Retina (tissue), 1 donor: ENCODE measurements at places on chromosomes 1 and 21.

- no peak for DNase-seq
Measured at GRCh38 chr1:100955322-100955721, 59.4 kb downstream of the SLC30A7 start.

DNA sequence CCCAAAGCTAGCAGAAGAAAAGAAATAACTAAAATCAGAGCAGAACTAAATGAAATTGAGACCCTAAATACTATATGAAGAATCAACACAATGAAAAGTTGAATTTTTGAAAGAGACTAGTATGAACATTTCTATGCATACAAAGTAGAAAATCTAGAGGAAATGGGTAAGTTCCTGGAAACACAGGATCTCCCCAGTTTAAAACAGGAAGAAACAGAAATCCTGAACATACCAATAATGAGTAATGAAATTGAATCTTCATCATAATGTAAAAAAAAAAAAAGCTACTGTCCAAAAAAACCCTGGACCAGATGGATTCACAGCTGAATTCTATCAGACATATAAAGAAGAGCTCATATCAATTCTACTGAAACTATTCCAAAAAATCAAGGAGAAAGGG, 233.5 kb downstream of the PLPP3 start:
- no peak for DNase-seq

DNA sequence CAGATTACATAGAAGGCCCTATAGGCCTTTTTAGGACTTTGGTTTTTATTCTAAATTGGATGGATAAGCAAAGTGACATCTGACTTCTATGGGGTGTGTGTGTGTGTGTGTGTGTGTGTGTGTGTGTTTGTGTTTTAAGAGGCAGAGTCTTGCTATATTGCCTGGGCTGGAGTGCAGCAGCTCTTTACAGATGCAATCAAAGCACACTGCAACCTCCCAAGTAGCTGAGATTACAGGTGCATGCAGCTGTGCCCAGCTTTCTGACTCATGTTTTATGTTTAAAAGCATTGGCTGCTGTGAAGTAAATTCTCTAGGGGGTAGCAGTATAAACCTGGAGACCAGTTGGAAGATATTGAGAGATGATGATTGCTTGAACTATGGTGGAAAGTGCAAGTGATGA, 12.4 kb upstream of the EVI5 start:
- no peak for DNase-seq

- no peak for DNase-seq
Measured at GRCh38 chr21:33820798-33821197, 94.8 kb downstream of the ATP5PO start.

GRCh38 chr21:28174701-28175100, 818.0 kb downstream of the LTN1 start:
- no peak for DNase-seq

- peak; percentile 91 for DNase-seq
Measured at GRCh38 chr1:30779294-30780071, 21.9 kb upstream of the LAPTM5 start.

DNA sequence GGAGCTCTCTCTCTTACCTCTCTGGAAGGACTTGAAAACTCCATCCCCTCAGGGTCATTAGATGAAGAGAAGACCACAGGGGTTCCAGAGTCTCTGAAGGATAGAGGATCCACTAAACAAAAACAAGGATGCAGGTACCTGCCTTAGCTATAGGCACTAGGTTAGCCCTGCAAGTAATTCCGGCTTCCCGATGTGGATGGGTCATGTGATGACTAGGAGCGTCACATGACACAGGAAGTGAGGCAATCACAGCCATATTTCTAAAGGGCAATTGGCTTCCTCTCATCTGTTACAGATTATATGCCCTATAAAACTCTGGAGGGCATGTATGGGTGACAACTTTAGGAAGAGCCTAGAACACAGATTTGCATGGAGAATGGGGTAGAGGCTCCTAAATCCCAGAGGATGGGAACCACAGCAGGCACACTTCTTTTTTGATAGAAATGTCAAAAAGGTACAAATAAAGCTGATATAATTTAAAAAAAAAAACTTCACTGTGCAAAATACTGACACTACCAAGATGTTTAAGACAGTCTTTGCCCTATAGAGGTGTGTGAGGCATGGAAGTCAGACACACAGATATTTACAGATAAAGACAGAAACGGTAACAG, 14.1 kb downstream of the ENTREP3 start:
- DNase-seq, result peak; percentile 74

DNA sequence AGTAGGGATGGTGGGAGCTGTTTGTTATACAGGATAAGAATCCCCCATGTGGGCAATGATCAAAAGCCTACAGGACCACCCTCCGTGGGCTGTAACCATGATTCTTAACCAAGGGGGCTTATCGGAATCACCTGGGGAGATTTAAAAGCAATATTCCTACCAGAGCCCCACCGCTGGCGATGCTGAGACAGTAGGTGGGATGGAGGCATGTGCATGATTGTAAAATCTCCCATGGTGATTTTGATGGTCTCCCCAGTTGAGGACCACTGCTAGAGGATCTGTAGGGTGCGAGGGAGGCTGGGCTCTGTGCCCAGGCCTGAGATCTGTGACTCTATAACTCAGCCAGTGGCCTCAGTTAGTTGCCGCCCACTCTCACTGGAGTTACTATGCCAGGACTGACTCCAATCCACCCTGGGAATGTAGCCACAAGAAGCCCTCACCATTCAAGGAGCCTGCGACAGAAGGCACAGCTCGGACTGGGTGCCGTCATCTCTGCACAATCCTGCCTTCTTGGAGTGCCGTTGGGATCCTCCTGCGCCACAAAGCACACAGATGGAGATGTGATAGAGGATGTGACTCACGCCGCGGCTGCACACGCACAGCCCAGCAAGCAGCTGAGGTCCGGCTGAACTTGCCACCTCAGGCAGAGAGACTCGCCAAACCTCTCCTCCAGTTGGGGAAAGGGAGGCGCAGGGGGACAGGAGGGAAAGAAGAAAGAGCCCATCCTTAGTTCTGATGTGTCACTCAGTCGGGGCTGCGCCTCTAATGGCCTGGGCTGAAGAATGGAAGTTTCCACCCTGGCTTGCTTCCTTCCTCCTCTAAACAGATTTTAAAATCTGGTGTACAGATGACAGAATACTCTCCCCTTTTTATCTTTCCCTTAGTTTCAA, 26.5 kb downstream of the AKNAD1 start:
- DNase-seq, result no peak

- no peak for DNase-seq
Measured at GRCh38 chr1:56494306-56494705, 85.1 kb downstream of the PLPP3 start.

GRCh38 chr1:37858931-37859506, 373 bp downstream of the MTF1 start:
- DNase-seq, result no peak
